CD8-positive, alpha-beta T cell (primary cell): ENCODE measurements at places on chromosomes 1 and 21.

DNA sequence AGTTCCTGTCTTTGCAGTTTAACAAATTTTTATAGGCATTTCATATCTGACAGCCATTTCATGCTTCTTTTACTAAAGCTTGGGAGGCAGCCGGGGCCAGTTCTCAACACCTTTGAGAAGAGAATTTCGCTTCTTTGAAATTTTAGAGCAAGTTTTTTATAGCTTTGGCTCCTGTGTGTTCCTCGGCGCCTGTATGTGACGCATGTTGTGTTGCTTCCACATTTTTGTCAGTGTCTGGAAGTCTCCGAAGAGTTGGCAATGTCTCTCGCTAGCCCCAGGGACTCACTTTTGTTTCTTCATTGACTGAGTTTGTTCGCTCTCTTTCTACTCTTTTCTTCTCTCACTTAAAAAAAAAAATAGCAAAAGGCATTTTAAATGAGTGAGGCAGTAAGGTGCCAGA, 386.9 kb upstream of the PLXNA2 start:
- no peak for DNase-seq

- no peak for DNase-seq
Observed at GRCh38 chr1:234990328-234990675, 138.3 kb downstream of the TOMM20 start.

DNA sequence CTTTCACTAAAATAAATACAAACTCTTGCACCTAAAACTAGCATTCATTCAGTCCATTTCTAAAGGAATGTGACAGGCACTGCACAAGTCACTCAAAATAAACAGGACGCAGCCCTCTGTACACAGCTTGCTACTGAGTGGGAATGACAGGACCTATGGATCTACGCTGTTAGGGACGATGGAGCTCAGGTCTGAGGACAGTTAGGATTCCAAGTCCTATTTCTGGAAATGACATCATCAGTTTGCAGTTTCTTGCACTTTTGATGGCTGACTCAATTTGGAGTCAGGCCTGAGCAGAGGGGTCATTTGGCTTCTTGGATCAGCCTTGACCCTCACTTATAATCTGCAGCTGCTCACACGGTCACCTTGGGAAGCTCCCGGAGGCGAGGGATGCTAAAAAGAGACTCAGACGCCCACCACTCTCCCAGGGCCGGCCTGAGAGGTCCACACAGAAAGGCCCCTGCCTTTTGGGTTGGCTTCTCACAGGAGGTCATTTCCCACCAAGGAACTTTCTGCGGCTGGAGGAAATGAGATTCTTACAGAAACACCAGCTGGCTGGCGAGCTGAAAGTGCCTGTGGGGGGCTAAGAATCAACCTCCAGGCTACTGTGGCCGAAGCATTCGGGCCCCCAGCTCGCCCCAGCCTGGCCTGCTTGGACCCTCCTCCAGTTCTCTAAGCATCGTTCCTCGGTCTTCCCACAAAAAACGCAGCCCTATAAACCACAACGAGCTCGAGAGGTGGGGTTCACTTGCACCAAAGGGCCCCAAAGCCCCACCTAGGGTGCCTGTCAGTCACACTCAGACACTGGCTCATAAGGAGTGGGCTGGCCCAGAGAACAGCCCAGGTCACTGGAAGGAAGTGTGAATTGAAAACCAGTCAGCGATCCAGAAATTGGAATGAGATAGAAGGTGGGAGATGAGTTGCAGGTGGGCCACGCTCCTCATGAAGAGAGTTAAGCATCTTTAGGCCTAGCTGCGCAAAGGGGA, 8.9 kb upstream of the PDE9A start:
- no peak for DNase-seq

DNA sequence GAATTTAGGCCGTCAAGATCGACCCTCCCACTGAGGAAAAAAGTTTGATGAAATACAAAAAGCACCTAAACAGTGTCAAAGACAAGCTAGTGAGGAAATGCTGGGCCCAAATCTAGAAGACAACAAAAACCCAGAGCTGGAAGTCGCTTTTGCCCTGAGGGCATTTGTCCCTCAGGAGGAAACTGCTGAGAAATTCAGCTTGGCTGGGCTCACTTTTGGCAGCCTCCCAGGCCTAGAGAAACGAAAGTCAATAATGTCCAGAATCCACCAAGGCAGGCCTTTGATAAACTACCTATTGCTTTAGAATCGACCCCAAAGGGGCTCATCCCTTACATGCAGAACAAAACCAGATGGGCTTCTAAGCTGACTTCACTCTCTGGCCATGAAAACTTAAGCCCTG, 38.9 kb downstream of the SYT2 start:
- DNase-seq, result no peak

- no peak for DNase-seq
Observed at GRCh38 chr21:37828991-37829390, 87.3 kb downstream of the KCNJ6 start.

DNA sequence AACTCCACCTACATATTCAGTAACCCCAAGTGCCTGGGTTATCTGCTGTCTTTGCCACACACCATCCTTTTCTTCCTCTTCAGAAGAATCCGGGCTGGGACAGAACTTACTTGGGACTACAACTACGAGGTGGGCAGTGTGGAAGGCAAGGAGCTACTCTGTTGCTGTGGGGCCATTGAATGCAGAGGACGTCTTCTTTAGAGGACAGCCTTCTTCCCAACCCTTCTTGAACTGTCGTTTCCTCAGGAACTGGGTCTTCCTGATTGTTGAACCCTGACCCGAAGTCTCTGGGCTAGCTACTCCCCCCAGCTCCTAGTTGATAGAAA, 10.5 kb downstream of the CERS2 start:
- no peak for DNase-seq

GRCh38 chr1:184767591-184767990, 12.9 kb upstream of the EDEM3 start:
- DNase-seq, result no peak

- no peak for DNase-seq
Observed at GRCh38 chr1:65277605-65278347, 31.6 kb upstream of the DNAJC6 start.

- DNase-seq, result no peak
Observed at GRCh38 chr1:68198752-68199151, 33.6 kb downstream of the WLS start.

DNA sequence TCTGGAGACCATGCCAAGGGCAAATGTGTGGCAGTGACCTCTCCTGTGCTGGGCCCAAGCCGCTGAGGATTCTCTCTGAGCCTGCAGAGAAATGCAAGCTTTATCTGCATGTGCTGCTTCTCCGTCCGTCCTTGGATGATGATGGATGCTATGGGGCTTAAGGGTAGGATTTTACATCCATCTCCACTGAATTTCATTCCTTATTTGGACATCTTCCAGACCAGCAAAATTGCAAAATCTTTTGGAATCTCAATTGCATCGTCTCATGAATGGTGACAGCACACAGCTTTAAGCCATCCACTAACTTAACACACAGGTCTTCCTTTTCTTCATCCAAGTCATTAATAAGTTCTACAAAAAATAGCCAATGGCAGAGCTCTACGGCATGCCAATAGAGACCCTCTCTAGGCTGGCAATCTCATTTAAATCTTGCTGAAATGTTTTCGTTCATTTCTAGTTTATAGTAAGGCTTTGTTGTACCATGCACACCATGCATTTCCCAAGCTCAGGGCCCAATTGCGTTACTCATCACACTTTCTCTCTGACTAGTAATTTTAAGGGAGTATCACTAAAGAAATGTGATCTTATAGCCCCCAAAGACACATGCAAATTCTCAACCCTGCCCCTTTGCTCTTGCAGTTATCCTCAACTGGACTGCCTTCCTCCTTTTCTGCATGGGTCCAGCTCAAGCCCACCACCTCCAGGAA, 11.1 kb downstream of the BATF3 start:
- DNase-seq, result no peak

GRCh38 chr1:73659136-73659535, 538.8 kb downstream of the LRRIQ3 start:
- DNase-seq, result no peak

GRCh38 chr1:244662599-244662998, 9.7 kb downstream of the DESI2 start:
- DNase-seq, result no peak

DNA sequence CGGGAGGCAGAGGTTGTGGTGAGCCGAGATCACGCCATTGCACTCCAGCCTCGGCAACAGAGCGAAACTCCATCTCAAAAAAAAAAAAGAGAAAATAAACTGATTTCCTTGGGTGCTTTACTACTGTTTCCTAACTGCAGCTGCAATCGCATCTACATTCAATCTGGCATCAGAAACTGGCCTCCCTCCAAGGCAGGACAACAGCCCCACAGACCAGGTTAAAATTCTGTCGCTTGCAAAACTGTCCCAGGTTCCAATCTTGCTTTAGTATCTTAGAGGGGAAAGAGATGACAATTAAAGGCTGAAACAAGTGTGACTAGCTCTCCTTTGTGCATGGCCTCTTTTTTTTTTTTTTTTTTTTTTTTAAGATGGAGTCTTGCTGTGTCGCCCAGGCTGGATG, 32.4 kb upstream of the SLC25A33 start:
- no peak for DNase-seq

DNA sequence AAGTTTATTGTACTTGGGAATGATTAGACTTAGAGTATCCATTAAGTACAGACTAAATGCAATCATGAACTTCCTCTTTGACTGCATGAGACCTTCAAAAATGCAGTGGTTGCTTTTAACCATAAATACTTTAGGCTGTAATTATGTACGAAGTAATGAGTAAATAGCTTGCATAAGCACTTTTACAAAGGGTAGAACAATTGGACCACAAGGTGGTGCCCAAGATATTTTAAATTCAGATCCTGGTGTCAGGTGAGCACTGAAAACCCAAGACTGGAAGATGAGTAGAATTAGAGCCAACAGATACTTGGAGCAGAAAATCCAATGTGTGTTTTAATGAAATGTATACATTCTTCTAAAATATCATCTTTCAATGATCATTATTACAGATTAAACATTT, 43.4 kb upstream of the RHOU start:
- DNase-seq, result peak; percentile 25

- DNase-seq, result no peak
Observed at GRCh38 chr1:11285883-11286734, 13.1 kb downstream of the UBIAD1 start.

DNA sequence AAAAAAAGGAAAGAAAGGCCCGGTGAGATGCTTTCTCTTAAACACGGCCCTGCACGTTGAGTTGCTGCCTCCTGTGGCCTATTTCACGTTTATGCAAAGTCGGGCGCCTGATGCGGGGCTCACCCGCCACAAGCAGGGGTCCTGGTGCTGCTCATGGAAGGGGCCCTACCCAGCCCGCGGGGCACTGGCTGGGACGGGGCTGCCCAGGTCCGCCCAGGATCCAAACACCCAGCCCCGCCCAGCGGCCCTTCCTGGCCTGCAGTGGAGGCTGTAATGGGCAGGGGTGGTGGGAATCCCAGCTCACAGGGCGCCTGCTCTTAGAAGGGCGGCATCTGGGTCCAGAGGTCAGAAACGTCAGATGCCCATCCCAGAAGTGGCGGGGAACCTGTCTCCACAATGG, 1.6 kb downstream of the COL6A2 start:
- no peak for DNase-seq

GRCh38 chr1:183962903-183963302, 74.6 kb downstream of the COLGALT2 start:
- DNase-seq, result no peak

- no peak for DNase-seq
Observed at GRCh38 chr1:89672489-89673183, 39.7 kb downstream of the LRRC8C start.

DNA sequence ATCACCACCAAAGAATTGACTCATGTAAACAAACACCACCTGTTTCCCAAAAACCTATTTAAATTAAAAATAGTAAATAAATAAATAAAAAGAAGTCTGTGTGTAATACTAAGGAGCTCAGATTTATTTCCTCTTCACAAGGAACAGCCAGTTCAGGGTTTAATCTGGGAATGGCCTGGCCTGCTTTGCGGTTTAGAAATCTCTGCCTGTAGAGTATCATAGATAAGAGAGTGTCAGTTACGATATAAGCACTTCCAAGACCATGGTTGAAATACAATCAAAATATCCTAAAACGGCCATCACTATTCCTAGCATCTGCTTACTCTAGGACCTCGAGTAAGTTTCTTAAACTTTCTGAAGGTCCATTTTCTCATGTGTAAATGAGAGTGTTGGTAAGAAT, 274.4 kb downstream of the PLPP3 start:
- DNase-seq, result no peak

GRCh38 chr1:172380441-172381244, 39.8 kb upstream of the C1orf105 start:
- peak; percentile 17 for DNase-seq

GRCh38 chr21:41227357-41228005, 59.5 kb downstream of the BACE2 start:
- DNase-seq, result no peak

GRCh38 chr1:26184086-26184485, 6.3 kb upstream of the CATSPER4 start:
- DNase-seq, result no peak

- DNase-seq, result no peak
Observed at GRCh38 chr1:2481885-2482284, 5.8 kb downstream of the PLCH2 start.

DNA sequence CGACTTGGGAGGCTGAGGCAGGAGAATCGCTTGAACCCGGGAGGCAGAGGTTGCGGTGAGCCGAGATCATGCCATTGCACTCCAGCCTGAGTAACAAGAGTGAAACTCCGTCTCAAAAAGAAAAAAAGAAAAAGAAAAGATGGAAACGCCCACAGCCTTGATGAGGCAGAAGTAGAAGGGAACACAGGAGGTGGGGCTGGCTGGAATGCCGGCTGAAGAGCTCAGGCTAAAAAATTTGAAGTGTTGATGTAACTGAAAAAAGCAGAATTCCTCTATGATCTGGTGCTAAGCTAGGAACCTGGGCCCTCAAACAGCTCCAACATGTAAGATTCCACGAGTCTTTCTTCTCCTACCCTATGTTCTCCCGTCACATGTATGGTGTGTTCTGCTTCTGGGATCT, 53.6 kb downstream of the SLC66A1 start:
- no peak for DNase-seq
